ENCODE measurements at places on chromosomes 3 and 15.

- no peak for DNase-seq
Observed at GRCh38 chr3:195888311-195888761, 20.0 kb downstream of the TNK2 start.

- no peak for DNase-seq
Observed at GRCh38 chr15:61828008-61828407, 232.2 kb downstream of the VPS13C start.

DNA sequence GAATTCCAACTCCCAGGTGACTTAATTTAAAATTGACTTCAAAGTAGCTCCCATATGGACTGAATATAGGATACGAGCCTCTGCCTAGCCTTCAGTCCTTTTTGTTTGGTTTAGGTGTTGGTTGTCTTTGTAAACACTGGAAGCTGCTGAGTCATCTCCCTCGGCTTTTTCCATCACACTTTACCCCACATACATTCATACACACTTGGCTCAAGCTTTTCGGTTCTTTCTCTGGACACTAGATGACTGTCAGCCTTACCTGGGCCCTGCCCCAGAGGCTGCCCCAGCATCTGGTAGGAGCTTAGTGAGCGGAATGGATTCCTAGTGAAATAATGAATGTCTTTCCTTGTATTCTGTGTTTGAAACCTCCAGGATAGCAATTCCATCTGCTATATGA is 201.5 kb upstream of the IL12A start:
- no peak for DNase-seq

GRCh38 chr3:152910211-152910610 is 75.3 kb downstream of the P2RY1 start:
- no peak for DNase-seq

GRCh38 chr3:37630441-37630840 is 231.2 kb upstream of the CTDSPL start:
- peak; percentile 32 for DNase-seq

DNA sequence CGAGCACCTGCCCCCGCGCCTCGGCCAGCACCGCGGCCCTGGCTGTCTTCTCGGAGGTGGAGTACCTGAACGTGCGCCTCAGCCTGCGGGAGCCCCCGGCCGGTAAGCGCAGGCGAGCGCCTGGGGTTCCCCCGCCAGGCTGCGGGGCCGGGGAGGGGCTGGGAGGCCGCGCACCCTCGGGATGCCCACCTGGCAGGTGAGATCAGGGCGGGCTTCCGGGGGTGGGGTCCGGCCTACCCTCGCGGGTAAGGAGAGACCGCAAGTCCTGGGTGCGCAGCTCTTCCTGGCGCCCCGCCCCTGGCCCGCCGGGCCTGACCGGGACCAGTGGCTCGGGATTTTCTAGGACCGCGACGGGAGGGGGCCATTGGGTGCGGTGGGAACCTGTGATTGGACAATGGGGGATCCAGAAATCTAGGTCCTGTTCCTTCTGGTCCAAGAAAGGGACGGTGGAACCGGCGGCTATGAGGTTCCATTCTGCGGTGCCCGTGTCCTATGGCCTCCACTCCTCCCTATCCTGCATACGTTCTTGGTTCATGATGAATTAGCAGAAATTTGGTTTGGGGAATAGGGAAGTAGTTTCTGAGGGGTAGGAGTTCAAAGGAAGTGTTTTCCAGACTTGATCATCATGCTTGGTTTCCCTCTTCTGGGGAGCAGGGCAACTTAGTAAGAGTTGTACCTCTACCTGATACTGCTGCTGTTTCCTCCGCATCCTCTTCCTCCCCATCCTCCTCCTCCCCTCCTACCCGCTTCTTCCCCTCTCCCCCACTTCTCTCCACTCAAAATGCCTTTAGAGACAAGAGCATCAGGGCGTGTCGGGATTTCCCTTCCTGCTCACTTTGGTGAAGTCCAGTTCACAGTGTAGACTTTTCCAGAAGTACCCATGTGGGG is 808 bp downstream of the ARRDC4 start:
- peak; percentile 71 for DNase-seq

DNA sequence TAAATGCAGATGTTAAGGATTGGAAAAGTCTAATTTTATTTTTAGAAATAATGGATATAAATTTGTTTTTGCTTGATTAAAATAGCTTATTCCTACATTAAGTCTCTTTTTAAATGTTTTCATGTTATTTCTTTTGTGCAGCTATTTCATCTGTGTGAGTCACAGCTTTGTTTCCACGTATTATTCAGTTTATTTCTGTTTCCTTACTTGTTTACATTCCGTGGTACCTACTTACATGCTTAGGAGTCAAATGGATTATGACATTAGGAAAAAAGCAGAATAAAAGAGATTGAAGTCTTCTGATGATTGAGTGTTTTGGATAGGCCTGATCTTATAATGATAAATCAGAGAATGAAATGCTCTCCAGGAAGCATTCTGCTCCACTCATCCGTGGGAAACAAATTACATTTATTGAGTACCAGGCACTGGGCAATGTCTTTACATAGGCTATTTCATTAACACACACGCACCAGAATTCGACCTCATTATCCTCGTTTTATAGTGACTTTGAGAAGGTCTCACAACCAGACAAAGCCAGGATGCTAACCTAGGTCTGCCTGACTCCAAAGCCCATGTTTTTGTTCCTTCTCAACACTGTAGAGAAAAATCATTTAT is 38.1 kb upstream of the RASA2 start:
- peak; percentile 34 for DNase-seq

GRCh38 chr3:152942366-152942765 is 107.4 kb downstream of the P2RY1 start:
- DNase-seq = no peak

- no peak for DNase-seq
Observed at GRCh38 chr15:75823860-75824613, 19.2 kb upstream of the UBE2Q2 start.

- DNase-seq = no peak
Observed at GRCh38 chr3:72892870-72893269, 5.0 kb downstream of the GXYLT2 start.

DNA sequence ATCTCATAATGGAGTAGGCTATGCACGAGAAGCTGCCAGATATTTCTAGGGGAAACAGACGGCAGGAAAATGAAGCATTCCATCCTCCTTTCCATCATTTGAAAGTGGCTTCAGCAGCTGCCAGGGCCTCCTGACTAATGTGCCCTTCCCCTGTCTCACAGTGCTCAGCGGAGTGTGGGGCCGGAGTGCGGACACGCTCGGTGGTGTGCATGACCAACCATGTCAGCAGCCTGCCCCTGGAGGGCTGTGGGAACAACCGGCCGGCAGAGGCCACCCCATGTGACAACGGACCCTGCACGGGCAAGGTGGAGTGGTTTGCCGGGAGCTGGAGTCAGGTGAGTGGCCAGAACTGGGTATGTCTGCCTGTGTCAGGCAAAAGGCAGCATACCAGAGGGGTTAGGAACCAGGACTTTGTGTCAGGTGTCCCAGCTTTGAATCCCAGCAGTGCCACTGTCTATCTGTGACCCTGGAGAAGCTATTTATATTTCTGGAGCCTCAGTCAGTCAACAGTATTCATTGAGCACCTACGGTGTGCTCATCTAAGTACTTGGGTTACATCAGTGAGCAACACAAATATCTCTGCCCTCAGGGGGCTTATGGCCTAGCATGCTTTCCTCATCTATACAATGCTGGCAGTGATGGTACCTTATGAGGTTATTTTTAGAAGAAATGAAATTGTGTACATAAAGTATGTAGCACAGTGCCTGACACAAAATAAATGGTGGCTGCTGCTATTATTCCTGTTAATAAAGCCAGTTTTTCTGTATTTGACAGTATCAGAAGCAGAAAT is 52.4 kb upstream of the NR2E3 start:
- DNase-seq = no peak

GRCh38 chr3:86937306-86937791 is 53.6 kb downstream of the VGLL3 start:
- DNase-seq = no peak

DNA sequence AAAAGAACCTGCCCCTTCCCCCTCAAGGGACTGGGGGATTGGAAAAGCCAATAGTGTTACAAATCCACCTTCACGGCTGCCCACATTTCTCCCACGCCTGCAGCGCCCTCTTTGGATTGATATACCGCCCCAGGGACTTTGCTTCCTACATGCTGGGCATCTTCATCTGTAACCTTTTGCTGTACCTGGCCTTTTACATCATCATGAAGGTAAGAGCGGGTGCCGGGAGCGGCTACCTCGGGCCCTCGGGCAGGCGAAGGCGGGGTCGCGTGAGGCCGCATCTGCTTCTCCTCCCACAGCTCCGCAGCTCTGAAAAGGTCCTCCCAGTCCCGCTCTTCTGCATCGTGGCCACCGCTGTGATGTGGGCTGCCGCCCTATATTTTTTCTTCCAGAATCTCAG is 73.1 kb downstream of the USF3 start:
- no peak for DNase-seq

DNA sequence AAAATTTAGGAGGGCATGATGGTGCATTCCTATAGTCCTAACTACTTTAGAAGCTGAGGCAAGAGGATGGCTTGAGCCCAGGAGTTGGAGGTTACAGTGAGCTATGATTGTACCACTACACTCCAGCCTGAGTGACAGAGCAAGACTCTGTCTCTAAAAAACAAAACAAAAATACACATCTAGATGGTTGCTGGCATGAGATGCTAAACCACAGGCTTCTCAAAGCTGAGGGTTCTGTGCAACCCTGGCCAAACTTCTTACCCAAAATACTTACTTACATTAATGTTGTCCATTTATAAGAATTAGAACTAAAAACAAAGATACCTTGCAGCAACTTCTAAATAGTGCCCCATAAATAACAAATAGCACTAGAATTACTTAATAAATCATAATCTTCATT is 14.3 kb upstream of the ARHGEF3 start:
- no peak for DNase-seq

DNA sequence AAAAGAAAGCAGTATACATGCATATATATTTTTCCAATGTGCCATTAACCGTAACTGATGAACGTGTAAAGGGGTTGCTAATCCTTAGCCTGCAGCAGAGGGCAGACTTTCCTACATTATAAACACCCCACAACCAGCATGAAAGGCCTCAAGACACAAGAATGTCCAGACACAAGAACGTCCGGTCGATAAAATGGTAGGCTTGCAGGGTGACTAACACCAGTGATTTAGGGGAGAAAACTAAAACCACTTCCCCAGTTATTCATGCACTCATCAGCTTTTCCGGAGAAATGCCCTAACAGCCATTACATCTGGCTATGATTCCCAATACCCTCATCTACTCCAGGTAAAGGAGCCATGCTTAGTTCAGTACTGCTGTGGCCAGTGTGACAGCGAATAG is 57.4 kb downstream of the LRTM1 start:
- DNase-seq = no peak

GRCh38 chr15:99720533-99720932 is 12.7 kb downstream of the LYSMD4 start:
- peak; percentile 71 for DNase-seq

- DNase-seq = no peak
Observed at GRCh38 chr3:96259-96658, 100.3 kb upstream of the CHL1 start.

- DNase-seq = no peak
Observed at GRCh38 chr15:28904541-28905315, 19.0 kb downstream of the APBA2 start.

GRCh38 chr15:36831125-36831903 is 251.9 kb downstream of the CDIN1 start:
- DNase-seq = no peak

DNA sequence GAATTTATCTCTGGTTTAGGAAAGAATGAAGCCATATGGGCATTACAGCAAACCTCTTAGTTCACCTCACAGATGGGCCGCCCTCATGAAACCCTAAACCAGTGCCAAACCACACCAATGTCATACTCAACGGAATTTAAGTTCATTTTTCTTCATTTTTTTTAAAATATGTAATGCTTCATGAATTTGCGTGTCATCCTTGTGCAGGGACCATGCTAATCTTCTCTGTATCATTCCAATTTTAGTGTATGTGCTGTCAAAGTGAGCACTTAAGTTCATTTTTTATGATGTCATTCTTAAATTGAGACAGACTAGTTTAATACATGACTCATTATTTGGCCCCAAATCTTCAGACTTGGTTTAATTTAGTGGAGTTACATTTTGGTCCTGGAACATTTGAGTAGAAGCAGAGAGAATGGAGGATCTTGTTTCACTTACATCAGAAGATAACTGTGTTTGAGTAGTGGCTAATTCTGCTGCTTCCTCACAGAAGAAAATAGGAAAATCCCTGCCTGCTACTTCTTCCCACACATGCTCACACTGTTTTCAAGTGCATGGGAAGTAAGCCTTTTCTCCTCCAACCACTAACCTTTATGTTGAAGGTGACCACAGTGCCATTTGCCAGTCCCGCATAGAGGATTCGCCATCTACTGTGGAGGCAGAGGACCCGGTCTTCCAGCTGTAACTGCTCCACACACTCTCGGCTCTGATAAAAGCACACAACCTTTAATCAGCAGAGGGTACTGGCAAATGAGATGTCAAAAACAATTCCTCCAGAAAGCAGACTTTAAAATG is 63.3 kb downstream of the ZNF106 start:
- no peak for DNase-seq

- DNase-seq = no peak
Observed at GRCh38 chr3:110384601-110385000, 687.0 kb upstream of the NECTIN3 start.

DNA sequence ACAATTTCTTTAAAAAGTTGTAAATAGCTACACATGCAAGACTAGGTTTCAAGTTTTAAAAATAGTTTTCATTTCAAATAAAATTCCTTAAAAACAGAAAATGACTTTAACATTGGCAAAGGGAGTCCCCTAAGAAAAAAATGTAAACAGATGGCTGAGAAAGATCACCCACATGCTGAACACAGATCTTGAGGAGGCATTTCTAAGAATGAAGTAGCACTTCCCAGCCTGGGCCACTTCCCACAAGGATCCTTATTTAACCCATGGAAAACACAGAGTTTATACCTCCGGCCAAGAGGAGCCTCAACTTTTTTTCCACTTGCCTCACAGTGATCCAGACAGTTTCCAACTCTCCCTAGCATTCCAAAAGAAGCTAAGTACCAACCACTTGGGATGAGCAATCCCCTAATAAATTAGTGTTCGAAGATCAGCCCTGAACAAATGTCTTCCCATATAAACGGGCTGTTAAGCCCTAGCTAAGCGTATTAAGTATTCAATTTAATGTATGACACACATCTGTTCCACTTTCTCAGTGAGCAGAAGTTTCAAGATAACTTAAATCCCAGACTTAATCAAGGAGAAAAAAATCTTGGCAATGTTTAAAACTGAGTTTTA is 61.4 kb downstream of the GADL1 start:
- no peak for DNase-seq

GRCh38 chr3:58272891-58273290 is 33.2 kb upstream of the RPP14 start:
- DNase-seq = no peak

GRCh38 chr3:32757618-32758374 is 60.0 kb upstream of the TRIM71 start:
- DNase-seq = no peak

All from activated CD4-positive, alpha-beta T cell treated with anti-CD3 and anti-CD28 coated beads, Interleukin-2, amount 10 ng/mL, durations not matched to agents 24 days and 14 days (primary cell).